ENCODE measurements at places on chromosomes 1 and 21.

DNA sequence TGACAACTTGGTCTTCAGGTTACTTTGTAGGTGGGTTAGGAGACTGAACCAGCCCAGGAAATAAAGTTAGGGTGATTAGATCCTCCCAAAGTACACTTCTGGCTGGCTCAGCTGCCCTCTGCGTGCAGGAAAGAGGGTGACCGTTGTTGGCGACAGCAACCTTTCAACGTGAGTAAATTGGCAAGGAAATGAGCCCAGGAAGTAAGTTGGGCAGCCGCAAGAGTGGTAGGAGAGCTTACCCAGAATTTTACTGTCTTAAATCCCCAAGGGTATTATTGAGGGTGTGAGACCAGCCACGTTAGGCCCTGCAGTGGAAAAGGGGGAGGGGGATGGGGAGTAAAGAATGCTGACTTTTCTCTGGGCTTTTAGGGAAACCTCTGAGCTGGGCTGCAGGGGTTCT is 1.6 kb downstream of the TENT5C start:
- no peak for DNase-seq

GRCh38 chr1:161733526-161733925 is 12.2 kb downstream of the FCRLB start:
- DNase-seq: no peak

DNA sequence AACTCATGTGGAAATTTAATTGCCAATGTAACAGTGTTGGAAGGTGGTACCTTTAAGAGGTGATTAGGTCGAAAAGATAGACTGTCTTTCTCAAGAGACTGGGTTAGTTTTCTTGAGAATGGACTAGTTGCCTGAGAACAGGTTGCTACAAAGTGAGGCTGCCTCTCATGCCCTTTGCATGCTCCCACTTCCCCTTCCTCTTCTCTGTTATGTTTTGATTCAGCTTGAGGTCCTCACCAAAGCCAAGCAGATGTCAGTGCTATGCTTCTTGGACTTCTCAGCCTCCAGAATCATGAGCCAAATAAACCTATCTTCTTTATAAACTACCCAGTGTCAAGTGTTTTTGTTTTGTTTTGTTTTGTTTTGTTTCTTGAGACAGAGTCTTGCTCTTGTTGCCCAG is 187.0 kb upstream of the RUNX1 start:
- DNase-seq: no peak

GRCh38 chr1:116396769-116397168 is 23.7 kb downstream of the ATP1A1 start:
- no peak for DNase-seq

DNA sequence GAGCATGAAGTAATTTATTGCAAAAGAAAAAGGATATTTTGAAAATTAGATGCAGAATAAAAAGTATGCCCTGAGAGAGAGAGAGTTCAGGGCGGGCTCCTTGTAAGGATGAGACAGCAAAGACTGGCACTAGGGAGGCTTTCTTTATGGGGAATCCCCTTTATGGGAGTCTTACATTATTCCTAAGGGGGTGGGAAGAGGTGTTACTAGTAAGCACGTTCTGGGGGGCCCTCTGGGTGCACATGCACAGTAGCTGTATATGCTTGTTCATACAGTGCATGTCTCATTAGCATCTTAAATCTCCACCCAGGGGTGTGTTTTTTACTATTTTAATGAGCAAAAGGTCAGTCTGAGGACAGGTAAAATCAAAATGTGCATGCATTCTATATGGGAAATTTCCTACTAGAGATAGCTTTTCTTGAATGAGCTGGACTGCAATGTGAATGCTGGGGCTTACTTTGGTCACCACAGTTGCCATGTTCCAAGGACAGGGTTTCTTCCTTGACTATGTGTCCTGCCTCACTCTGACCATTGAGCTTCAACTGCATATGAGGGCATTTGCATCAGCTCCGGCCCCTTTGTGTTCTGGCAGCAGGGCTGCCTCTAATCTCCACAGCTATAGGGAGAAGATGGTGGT is 614.1 kb downstream of the NUF2 start:
- DNase-seq: no peak

GRCh38 chr1:117610036-117610435 is 4.2 kb downstream of the TENT5C start:
- DNase-seq: no peak

DNA sequence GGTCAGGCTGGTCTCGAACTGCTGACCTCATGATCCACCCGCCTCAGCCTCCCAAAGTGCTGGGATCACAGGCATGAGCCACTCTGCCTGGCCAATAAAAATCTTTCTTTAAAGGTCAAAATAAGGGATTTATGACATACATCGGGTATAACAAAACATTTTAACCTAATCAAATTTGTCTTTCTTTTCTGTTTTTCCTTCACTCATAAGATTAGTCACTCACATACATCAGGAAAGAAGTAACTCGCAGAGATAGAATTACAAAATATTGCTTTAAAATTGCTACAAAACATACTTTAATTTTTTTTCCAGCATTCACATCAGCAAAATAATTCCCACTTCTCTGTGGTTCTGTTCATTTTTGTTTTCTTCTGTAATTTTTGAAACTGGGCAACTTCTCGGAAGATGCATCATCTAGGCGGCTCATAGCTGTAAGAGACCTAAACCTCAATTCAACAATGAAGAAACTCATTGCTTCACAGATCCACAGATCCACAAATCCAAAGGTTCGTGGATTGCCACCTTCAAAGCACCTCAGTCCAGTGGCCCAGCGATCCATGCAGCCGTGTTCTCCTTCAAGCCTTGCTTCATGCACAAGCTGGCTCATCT is 39.7 kb downstream of the NEK2 start:
- no peak for DNase-seq

- DNase-seq: no peak
These were observed 25.5 kb downstream of the ZC3H11B start for GRCh38 chr1:219587401-219587800.

DNA sequence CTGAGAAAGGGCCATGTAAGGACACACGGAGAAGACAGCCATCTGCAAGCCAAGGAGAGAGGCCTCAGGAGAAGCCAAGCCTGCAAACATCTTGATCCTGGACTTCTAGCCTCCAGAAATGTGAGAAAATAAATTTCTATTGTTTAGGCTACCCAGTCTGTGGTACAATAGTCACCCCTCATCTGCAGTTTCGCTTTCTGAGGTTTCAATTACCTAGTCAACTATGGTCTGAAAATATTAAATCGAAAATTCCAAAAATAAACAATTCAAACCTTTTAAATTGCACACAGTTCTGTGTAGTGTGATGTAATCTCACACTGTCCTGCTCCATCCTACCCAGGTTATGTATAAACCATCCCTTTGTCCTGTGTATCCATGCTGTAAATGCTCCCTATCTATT is 52.6 kb downstream of the ZNF644 start:
- DNase-seq: no peak

- no peak for DNase-seq
These were observed 655.4 kb downstream of the RWDD3 start for GRCh38 chr1:95889400-95889799.

DNA sequence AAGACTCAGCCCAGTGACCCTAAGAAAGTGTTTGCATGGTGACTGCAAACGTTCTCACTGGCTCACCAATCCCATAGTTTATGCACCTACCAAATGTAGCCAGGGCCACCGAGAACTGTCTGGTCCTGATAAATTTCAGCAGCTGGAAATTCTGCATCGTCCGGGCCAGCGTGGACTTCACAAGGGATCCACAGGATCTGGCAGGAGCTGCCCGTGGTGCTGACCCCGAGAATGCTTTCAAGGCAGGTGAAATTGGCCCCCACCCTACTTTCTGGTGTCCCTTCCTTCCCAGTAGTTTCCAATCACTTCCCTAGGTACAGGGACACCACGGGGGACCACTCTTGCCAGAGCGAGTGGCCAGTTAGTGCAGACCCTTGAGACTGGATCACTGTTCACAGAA is 26.2 kb downstream of the UBASH3A start:
- DNase-seq: no peak

- no peak for DNase-seq
These were observed 796.3 kb downstream of the LRRIQ3 start for GRCh38 chr1:73401666-73402065.

GRCh38 chr1:153348511-153349362 is at the start of gene PGLYRP4:
TSS of gene PGLYRP4 (minus strand) at chr1:153348841. CDS start at chr1:153347932, 909 bp downstream.
- DNase-seq: no peak

DNA sequence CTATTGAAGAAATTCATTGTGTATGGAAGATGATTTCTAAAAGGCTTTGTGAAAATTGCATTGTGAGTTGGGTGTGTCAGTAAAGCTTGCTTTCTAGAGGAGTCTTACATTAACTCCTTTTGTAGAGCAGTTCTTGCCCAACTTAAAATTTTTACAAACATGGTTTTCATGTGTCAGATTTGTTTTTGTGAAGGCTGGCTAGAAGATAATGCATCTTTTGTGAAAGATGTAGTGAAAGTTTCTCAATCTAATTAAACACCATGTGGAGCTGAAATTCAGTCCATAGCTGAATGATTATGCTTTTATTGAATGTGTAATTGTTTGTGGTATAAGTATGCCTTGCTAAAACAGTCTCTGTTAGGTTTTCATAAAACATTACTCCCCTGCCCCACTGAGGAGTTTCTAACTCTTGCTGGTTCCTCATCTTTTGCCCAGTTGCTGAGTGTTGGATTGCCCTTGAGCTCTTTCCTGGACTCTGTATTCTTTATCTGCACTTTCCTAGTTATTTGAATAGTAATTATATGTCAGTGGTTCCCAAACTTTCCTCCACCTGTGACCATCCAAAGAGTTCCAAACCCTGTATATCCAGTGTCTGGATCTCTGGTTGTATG is 38.0 kb downstream of the KCTD3 start:
- DNase-seq: no peak

- no peak for DNase-seq
These were observed 84.9 kb upstream of the SLC44A3 start for GRCh38 chr1:94734963-94735901.

DNA sequence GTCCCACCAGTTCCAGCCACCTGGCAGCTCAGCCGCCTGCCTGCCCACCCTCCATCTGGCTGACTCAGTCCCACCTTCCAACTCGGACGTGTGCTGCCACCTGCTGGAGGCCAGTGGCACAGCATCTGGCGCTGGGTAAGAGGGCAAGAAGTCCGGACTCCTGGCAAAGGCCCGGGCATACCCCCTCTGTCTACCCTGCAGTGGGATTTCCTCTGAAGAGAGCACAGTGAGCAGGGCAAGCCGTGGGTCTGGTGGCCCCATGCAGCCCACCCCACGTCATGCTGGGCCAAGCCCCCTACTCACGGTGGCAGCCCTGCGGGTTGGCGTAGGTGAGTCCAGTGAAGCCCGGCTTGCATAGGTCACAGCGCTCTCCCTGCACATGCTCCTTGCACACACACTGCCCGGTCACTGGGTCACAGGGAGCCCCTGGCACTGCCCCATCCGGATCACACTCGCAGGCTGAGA is 24.5 kb downstream of the LAMB3 start:
- peak; percentile 78 for DNase-seq

DNA sequence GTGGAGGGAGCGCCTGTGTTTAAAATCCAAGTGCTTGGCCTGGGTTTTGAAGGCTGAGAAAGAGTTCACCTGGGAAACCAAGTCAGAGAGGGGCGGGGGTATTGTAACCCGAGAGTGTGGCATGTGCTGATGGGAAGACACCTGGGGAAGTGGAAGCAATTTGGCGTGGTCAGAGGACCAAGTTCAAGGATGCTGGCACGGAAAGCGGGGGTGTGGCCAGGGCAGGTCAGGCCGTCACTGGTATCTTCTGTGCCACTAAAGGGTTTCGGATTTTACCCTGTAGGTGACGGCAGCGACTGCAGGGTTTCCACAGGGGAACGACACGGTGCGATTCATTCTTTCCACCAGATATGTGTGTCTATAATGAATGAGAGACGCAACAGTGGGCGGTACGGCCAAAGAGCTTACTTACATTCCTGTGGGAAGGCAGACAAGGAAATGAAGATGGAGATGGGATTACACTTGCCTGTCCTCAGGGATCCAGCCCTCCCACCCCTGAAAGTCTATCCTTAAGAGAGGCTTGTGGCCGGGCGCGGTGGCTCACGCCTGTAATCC is 31.3 kb downstream of the CA6 start:
- no peak for DNase-seq

DNA sequence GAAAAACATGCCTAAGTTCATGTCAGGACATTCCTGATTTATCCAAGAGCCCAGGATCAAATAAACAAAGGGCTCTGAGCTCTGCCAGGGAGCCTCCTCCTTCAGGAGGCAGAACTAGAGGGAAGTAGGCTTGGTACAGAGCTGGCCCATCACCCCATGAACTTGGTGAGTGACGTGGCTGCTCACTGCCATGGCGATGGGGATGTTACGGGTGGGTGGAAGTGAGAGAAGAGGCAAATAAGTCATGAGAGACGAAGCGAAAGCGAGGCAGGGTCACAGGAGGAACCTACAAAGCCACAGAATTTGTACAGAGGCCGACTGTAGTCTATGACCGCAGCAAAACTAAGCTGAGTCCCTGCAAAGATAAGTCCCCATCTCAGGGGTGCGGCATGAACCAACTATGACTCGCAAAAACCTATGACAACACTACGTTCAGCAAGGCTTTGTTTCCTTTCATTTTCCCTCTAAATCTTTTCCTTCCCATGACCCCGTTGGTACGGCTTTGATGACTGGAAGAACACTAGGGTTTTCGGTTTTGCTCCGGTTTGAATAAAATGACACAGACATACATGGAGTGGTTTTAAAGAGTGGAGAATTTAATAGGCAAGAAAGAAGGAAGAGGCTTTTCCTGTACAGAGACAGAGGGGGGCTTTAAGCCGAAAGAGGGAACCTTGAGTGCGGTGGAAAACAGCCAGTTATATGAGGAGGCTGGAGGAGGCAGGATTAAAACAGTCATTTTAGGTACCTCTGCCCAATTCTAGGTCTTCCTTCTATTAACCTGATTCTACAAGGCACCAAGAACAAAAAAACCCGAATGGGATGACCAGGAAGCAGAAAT is 74.1 kb downstream of the CD46 start:
- peak; percentile 94 for DNase-seq

DNA sequence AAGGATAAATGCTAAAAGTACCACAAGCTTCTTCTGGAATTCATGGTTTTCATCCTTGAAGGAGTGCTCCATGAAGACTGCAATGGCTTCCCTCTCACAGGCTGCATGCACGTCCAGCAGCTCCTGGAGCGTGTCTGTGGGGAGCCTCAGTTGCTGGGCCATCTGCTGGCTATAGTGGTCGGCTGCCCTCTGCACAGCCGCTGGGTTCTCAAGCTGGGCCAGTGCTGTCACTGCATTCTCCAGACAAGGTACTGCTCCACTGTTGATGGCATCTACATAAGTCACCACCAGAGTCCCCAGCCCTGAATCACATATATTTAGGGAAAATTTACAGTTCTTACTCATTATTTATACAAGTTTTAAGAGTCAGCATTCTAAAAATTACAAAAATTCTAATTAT is 8.7 kb downstream of the GBP4 start:
- DNase-seq: no peak

- no peak for DNase-seq
These were observed 504.5 kb downstream of the LMO4 start for GRCh38 chr1:87833166-87833565.

- no peak for DNase-seq
These were observed 38.2 kb upstream of the H6PD start for GRCh38 chr1:9196129-9197040.

DNA sequence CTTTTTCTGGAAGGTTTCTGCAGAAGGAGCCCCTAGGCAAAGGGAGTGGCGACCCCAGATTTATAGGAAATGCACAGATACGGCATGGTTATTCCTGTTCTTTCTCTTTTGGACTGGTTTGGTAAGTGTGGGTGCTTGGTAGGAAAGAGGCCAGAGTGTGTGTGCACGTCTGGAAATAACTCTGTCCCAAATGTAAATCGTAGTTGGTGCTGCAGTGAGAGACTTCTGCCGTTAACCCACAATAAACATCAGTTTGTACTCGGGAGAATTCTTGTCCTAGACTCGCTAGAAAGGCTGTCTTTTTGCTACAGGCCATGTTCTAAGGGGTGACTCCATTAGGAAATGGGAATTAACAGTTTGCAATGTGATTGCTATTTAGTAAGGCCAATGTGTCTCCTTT is 779 bp downstream of the SLC44A3 start:
- no peak for DNase-seq

- no peak for DNase-seq
These were observed 118.4 kb upstream of the KRTAP19-8 start for GRCh38 chr21:31156662-31157061.
